ENCODE measurements at places on chromosomes 6 and 20.

DNA sequence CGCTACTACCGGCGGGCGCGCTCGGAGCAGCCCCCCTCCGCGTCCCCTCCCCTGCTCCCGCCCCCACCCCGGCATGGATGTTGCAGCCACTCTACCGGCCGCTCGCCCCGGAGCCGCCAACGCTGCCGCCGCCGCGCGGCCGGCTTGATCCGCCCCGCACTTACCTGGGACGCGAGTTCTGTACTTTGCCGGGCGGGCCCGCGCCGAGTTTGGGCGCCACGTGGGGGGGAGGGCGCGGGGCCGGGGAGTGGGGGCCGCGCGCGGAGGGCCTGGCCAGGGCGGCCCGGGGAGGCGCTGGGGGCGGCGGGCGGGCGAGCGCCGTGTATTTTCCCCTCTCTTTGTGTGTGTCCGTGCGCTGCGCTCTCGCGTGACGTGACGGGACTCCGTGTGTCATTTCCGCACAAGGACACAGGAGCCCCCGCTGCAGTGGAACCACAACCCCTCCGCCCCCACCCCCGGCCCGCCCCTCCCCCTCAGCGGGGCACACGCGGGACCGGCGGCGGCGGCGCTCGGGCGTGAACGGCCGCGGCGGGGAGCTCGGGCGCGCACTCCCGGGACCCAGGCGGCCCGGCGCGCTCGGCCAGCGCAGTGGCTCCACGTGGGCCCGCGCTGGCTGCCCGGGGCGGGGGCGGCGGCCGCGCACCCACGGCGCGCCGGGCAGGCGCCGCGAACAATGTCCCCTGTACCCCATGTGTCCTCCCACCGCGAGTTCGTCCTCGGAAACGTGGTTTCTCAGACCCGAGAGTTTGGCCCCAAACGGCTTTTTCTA lies at the start of gene BEND3:
TSS of gene BEND3 (minus strand) at position 590 of the 769 bp plus-strand sequence. CDS start 16,230 bp downstream, outside the sequence.
- DNase-seq: no peak

- DNase-seq: no peak
Measured at GRCh38 chr6:152458648-152459644, 178.2 kb downstream of the SYNE1 start.

- no peak for DNase-seq
Measured at GRCh38 chr20:51326201-51326819, 216.2 kb downstream of the NFATC2 start.

DNA sequence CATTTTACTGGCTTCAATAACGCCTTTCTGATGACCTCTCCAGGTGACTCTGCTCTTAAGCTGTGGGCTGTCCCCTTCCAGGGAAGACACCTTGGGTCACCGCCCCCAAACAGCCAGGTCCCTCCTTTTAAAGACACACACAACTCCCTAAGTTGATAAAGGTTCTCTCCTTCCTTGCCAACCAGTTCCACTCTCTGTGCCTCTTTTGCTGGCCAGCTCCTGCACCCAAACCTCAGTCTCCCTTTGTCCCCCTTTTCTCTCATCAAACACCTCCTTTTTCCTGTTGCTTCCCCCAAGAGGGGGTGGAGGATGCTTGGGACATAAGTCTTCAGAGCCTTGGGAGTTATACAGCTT lies 1.0 kb downstream of the NCOA6 start:
- DNase-seq: peak; percentile 71

DNA sequence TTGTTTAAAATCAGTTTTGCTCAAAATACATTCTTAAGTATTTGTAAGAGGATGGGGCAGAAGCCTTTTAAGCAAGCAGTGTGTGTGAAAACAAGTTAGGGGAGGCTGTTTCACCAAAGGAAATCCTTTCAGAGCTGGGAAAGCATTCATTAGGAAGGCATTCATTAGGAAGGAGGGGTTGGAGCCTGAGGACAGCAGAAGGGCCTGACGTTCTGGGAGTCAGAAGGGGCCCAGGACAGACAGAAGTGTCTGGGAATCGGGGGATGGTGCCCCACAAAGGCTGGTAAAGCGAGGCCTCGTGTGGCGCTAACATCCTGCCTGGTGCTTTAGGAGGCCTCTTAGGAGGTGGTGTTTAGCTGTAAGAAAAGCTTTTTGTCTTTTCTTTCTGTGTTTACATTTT lies 80.6 kb upstream of the NXT1 start:
- no peak for DNase-seq

DNA sequence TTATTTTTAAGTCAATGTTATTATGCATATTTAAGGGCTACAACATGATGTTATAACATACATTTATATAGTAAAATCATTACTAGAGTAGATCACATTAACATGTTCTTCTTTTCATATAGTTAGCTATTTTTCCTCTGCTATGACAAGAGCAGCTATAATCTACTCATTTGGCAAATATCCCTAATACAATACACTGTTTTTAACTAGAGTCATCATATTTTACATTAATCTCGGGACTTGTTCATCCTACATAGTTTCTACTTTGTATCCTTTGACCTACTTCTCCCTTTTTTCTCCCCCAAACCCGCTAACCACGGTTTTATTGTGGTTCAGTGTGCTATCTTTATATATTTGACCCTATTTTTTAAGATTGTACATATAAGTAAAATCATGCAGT lies 249.0 kb downstream of the EPM2A start:
- DNase-seq: no peak

- DNase-seq: no peak
Measured at GRCh38 chr20:37622728-37623127, 71.1 kb upstream of the CTNNBL1 start.

DNA sequence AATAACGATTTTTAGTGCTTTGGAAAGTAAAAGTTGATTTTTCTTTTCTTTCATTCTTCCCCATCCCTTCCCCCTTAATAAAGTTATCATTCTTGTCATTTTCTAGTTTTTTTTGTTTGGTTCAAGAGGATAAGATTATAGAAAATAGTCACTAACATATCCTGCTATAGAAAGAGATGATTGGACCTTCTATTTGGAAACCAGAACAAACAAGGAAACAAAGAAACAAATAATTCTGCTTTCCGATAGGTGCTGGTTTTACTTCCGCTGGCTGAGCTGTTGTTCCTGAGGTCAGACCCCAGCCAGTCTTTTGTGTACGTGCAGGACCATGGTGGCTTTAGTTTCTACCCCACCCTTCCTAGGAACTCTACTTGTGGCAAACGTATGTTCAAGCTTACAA lies at the start of gene CDH26:
TSS of gene CDH26 (plus strand) at position 301 of the 400 bp plus-strand sequence. CDS start 304 bp downstream, outside the sequence.
- no peak for DNase-seq

- no peak for DNase-seq
Measured at GRCh38 chr6:126069449-126069848, 83.1 kb downstream of the TRMT11 start.

DNA sequence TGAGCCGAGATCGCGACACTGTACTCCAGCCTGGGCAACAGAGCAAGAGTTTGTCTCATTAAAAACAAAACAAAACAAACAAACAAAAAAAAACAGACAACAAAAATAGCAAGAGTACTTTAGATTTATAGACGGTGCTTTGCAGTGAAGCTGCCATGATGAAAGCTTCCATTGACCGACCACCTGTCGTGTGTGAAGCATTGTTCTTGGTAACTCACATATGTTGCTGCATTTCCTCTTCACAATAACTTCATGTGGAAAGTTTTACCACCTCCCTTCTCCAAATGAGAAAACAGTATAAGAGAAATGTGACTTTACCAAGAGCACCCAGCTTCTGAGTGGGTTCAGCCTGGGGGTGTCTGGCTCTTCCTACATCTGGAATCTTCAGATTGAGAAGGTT lies 56.4 kb upstream of the PTGIS start:
- DNase-seq: no peak

DNA sequence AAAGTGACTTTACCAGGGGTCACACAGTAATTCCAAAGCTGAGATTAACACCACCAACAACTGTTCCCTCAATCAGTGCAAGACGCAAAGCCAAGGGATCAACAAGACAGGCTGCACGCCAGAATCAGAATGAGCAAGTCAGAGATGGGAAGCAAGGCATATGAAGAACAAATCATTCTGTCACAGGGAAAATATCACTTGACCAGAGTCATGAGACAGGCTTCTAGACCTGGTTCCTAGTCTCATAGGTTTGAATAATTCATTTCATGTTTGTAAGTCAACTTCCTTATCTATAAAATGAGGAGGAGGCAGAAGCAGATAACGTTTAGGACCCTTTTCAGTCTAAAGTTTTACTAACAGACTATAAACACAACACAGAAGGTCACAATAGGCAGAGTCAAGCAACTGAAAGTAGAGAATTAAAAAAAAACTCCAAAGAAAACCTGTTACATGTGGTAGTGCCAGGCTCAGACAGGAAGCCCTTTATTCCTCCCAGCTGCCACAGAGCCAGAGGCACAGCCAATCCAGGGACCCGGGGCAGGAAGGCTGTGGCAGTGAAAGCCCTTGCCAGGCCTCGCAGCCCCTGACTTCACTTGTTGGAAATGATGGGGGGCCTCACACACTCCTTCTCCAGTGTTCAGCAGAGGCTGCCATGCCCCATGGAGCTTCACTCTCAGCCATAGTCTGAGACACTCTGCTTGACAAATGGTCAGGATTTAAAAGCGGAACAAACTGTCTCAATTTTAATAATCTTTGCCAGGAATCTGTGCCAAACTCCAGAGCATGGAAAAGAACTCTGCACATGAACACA lies 29.2 kb upstream of the DST start:
- no peak for DNase-seq

DNA sequence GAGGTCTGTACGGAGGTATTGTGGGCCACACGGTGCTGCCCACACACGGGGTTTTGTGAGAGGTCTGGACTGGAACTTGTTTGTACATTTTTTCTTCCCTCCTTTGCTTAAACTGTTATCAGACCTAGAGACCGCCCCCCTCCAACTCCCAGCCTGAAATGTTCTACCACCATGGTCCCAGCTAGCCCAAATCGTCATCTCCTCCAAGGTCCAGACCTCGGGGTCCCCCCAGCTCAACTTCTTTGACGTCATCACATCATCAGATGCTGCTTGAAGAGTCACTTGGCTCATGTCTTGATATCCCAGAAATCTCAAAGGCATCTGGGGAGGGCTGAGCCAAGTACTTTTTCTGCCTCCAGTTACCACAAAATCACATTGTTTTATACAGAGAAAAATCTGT lies 2.8 kb upstream of the CCDC170 start:
- no peak for DNase-seq

- DNase-seq: no peak
Measured at GRCh38 chr20:48455651-48456365, 372.0 kb downstream of the PREX1 start.

GRCh38 chr20:49510562-49511122 lies 28.2 kb upstream of the KCNB1 start:
- DNase-seq: no peak

GRCh38 chr20:23640671-23641667 lies 3.2 kb upstream of the CST3 start:
- no peak for DNase-seq

DNA sequence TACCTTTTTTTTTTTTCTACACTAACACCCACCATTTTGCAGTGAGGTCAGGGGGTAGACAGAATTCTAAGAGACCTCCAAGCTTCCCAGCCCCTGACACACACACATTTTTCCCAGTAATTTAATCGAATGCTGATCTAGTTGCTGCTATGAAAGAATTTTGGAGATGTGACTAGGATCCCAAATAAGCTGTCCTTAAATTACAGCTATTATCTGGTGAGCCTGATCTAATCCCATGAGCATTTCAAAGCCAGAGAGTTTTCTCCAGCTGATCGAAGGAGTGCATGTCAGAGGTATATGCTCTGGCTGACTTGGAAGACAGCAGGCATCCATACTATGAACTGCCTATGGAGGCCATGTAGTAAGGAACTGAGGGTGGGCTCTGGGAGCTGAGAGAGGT lies 503.8 kb upstream of the MARCKS start:
- no peak for DNase-seq

DNA sequence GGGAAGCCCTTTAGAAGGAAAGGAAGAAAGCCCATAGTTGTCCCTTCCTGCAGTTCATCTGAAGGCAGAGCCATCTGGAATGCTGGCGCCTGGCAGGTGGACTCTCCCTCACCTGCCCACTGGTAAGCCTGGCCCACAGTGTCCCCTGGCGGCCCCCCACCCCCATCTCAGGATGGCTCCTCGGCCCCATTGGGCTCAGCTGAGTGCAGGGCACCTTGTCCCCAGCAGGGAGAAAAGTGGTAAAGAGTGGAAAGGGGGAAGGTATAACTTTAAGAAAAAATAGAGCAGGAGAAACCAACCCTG lies 12.6 kb downstream of the SS18L1 start:
- no peak for DNase-seq

GRCh38 chr6:21317642-21318041 lies 275.9 kb upstream of the SOX4 start:
- no peak for DNase-seq

- DNase-seq: no peak
Measured at GRCh38 chr6:96152114-96152708, 136.4 kb downstream of the FUT9 start.

- no peak for DNase-seq
Measured at GRCh38 chr20:54476169-54477009, 996 bp downstream of the DOK5 start.

GRCh38 chr6:35576682-35577081 lies 64.0 kb upstream of the TULP1 start:
- no peak for DNase-seq

DNA sequence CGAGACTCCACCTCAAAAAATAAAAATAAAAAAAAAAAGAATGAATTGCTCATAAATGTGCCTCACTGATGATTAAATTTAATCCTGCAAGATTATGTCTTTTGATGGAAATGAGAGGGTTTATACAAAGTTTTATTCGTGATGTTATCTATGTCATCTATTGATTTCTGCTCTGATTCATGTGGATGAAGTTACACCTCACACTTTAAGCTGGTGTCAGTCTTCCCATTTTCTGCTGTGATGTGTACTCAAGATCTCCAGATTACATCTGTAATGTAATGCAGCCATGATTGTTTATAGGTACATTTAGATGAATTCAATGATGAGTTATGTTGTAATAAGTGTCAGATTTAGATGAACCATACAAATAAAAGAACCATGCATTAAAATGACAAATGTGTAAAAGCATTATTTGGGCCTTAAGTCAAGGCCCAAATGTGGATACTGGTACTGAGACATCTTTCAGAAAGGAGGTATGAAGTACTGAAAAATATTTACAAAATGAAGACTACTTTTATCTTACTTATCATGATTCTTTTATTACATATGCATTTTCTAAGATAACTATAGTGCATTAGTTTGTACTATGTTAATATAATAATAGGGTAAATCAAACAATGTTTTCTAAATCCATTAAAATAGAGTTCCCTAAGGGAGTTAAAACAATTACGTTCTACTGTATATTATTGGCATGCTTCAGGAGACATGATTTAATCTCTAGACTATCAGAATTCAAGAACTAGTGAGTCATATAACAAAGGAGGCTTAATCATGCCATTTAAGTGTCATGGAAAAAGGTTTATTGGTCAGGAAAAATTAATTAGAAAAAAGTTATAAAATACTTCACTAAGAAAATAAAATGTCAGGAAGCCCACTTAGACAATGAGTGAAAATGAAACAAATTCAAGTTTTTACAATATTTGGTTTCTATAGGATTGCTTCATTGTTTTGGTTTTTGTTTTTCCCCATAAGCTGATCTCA lies 34.5 kb downstream of the HCRTR2 start:
- no peak for DNase-seq

- no peak for DNase-seq
Measured at GRCh38 chr20:13342469-13343242, 121.6 kb downstream of the ISM1 start.

Measured in stimulated activated CD4-positive, alpha-beta T cell treated with anti-CD3 and anti-CD28 coated beads, TNF-alpha, amount 100 ng/mL, for 48 hours (primary cell).